ENCODE measurements at places on chromosomes 5 and 9.

DNA sequence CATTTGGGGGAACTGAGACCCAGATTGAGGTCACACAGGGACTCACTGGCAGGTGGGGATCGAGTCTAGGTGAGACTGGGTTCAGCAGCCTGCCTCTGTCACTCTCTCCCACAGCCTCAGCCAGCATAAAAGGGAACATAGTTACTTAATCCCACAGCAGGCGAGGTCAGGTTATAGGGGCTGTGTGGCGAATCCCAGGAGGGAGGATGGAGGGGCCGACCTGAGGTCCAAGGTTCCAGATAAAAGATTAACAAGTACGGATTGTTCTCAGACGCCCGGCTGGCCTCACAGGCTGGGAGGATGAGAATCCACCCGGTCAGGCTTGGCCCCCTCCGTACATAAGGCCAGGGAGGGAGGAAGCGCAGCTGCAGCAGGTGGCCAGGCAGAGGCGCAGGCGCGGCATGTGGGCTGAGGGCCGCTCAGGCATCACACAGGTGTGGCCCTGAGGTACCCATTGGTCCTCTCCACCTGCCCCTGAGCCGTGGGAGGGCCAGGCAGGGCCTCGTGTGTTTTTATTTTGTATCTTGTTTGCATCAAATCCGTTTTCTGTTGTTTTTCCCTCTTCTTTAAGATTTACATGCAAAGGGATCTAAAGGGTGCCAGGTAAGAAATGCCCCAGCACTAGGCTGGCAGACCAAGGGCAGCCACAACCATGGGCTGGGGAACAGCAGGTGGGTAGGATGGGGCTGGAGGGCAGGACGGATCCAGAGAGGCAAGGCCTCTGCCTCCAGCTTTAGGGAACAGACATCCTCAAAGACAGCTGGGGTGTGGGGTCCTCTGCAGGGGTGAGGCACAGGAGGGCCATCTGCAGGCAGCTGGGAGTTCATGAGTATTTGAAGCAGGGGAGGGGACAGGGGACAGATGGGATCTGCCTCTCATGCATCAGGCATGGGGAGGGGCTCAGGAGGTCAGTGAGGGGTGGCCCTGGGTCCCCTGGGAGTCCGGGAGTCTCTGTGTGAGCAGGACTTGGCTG, 3.6 kb downstream of the SUSD3 start:
- no peak for DNase-seq

- DNase-seq = no peak
Measured at GRCh38 chr9:37992924-37993349, 76.1 kb downstream of the SHB start.

DNA sequence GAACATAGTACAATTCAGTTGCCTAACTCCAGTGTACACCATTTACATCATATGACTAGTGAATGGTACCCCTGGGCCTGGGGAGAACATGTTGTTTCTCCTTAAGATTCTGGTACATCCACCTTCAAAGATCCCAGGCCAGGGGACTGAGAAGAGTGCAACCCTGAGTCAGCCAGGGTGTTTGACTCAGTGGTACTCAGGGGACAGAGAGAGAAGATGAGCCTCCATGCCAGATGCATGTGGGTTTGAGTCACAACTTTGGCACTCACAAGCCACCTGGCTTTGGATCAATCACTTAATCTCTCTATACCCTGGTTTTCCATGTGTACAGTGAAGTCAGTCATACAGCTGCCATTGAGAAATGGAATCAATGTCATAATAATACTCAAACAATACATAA, 53.7 kb downstream of the MAP1B start:
- peak; percentile 79 for DNase-seq

GRCh38 chr5:106648401-106648800, 1022.3 kb downstream of the EFNA5 start:
- no peak for DNase-seq

GRCh38 chr5:142003266-142003800, 9.5 kb downstream of the GNPDA1 start:
- no peak for DNase-seq

- DNase-seq = no peak
Measured at GRCh38 chr5:56588636-56589480, 226.5 kb upstream of the MAP3K1 start.

DNA sequence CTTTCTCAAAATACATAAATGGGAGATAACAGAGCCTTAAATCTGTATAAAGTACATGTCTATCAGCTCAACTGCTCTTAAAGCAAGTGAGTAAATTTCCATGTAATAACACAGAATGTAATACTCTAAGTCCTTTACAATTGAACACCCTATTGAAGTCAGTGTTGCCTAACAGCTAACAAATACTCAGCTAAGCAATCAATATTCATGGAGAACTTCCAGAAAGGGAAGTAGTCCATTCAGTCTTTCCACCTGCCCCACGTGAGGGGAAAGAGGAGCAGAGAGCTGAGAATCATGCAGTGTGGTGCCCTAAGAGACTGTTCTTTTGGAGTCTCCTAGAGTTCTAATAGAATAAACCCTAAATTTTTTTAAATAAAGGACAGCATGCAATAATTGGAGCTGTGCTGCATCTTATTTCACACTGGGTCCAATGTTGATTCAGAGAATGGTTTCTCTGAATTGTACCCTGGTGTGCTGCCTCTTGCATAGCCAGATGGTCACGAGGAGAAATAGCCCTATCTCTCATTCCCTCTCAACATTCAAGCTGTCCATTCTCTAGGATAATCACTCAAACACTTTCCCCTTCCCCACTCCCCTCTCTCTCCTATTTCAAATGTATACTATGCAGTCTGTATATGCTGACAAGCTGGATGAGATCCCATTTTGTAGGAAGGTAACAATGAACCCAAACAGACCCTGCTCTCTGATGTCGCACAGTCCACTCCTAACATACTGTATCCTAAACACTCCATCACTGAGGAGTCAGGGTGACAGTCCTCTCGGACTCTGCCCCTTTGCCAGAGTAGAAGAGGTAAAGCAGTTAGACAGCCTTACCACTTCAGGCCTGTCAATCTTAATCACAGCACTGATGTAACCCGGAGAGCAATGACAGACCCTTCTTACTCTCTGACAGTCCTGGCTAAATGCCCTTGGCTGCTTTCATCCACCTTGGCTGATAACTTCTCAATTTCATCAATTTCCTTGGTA, 134.8 kb downstream of the EPB41L4A start:
- no peak for DNase-seq

- DNase-seq = peak; percentile 20
Measured at GRCh38 chr9:101409079-101409477, 10.4 kb downstream of the ZNF189 start.

All from fibroblast of the aortic adventitia (primary cell).